ENCODE measurements at places on chromosomes 1 and 21.
A peak's percentile ranks its signal among the peaks of the same experiment; 100 is the strongest.

GRCh38 chr21:36186081-36186480 is 29.5 kb downstream of the DOP1B start:
- DNase-seq = no peak

DNA sequence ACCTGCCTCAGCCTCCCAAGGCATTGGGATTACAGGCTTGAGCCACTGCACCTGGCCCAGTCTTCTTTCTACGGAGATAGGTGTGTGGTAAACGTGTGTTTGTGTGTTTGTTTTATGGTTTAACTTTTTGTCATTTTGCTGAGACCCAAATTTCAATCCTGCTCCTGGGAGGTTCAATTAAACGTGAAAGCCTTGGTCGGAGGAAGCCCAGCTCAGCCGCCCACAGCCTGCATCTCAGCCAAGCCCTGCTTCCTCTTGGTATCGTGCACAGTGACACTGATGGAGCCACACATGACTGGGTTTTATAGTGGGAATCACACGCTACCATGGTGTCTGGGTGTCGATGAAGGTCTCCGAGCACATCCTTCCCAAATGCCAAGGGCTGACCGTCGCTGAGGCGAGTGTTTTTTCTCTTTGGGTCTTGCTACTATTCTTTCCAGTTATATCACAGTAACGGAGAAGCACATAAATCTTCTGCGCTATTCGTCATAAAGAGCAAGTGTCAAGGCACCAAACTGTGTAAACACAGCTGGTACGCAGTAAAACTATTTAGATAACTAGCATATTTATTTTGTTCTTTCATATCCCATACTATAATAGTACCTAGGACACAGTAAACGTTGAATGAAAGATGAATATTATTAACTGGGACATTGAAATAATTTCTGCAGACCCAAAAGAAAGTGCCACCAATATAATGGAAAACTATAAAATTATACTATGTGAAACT is 39.3 kb downstream of the HLCS start:
- no peak for DNase-seq

- no peak for DNase-seq
These were observed 63.6 kb upstream of the TNFSF18 start for GRCh38 chr1:173114346-173114745.

- DNase-seq = no peak
These were observed 11.6 kb downstream of the VANGL2 start for GRCh38 chr1:160412028-160412362.

- no peak for DNase-seq
These were observed 409.9 kb upstream of the ESRRG start for GRCh38 chr1:217133092-217133491.

DNA sequence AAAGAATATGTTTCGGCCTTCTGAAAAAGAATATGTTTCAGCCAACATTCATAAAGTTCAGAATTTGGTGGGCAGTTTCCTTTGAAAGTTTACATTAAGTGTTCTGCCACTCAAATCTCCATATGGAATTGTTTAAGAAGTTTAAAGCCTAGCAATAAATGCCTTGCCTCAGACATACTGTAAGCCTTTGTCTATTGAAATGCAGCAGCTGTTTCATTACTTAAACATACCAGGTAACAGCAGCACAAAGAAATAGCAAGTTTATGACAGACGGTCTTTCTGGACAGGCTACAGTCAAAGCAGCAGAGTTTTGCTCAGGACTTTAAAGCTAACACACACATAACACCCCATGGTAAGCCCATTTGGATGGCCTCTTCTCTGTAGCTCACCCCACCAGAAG is 38.5 kb upstream of the C1orf105 start:
- DNase-seq = no peak

DNA sequence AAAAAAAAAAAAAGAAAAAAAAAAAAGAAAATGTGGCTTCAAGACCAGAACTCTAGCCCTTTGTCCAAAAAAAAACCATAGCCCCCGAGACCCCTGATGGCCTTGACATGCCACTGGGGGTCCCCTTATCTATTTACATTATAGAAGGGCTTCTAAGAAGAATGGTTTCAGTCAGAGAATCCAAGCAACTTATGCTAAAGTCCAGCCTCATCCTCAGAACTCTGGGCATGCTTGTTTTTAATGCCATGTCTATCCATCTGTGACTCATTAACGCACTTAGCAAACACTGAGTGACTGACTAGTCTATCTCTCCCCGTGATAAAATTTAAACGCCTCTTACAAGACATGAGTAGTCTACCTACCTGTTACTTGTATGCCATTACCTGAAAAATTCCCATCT is 29.3 kb downstream of the ERG start:
- DNase-seq = no peak

- peak; percentile 35 for DNase-seq
These were observed 58.7 kb upstream of the ABCG1 start for GRCh38 chr21:42160111-42160721.

DNA sequence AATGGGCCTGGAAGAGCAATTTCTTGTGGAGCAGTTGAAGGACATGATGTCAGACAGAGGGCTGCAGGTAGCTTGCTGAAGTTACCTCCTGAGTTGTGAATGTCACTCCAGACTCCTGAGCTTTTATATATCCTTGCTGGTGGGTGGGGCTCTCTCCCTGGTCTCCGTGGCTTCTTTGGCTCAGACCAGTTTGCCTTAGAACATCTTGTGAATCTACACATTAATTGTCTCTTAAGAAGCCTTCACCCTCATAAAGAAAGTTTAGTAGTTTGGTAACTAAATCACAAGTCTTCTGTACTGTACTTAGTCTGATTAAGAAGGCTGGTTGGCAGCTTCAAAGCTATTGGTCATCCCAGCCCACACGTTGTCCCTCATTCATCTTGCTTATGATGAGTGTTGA is at the start of gene KRTAP11-1:
TSS of gene KRTAP11-1 (minus strand) at position 101 of the 400 bp plus-strand sequence. CDS start at position 45, 56 bp downstream.
- DNase-seq = no peak
